ENCODE measurements at places on chromosomes 3 and 15.

DNA sequence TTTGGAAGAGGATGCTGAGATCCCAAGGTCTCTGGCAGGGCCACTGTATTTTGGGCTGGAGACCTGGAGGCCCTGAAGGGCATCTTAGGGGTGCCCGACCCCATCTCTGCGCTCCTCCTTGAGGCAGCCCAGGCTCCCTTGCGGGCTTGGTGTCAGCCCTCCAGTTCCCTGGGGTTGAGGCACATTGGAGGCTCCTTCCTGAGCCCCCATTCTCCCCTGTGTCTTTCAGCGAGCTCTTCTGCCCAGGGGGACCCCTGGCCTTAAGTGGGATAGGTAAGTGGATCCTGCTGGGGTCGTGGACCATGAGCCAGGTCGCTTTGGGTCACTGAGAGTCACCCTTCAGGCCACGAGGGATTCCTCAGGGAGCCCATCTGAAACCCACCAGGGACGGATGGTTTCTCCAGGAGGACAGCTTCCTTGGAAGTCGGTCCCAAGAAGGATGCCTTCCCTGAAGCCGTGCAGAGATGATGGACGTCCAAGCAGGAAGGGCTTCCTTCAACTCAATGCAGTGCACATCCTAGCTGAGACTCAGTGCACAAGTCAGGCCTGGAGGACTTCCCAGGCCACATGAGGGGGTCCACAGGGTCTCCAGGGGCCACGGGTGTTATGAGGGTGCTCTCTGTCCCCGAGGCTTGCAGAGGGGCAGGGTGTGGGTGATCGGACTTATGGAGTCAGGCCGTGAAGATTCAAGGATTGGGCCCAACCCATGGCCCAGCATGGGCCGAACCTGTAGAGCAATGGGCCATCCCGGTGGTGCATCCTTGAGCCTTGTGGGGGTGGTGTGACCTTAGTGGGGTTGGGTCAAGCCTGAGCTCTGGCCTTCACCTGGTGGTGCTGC is 224.3 kb downstream of the SNRPN start:
- DNase-seq, result no peak

- DNase-seq, result no peak
Observed at GRCh38 chr3:39460677-39461076, 6.8 kb upstream of the MOBP start.

DNA sequence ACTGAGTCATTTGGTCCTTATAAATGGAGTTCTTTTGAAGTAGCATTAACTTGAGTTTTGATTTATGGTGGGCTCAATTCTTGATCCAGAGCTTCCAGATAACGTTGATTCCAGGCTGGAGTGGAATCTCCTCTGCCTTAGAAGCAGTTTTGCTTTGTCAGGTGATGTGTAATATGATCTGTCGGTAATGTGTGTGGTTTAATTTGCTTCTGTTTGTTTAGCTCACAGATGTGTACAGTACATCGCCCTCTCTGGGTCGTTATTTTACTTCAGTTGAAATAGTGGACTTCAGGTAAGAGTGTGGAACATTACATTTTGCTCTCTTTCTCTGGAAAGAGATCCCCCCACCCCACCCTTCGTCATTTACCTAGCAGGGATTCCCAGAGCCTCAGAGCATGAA is 23.1 kb downstream of the C3orf52 start:
- no peak for DNase-seq

GRCh38 chr3:21562243-21562642 is 188.8 kb downstream of the ZNF385D start:
- no peak for DNase-seq

GRCh38 chr3:195757827-195758226 is 37.0 kb downstream of the MUC20 start:
- DNase-seq, result no peak

- no peak for DNase-seq
Observed at GRCh38 chr3:29430558-29430971, 149.7 kb downstream of the RBMS3 start.

DNA sequence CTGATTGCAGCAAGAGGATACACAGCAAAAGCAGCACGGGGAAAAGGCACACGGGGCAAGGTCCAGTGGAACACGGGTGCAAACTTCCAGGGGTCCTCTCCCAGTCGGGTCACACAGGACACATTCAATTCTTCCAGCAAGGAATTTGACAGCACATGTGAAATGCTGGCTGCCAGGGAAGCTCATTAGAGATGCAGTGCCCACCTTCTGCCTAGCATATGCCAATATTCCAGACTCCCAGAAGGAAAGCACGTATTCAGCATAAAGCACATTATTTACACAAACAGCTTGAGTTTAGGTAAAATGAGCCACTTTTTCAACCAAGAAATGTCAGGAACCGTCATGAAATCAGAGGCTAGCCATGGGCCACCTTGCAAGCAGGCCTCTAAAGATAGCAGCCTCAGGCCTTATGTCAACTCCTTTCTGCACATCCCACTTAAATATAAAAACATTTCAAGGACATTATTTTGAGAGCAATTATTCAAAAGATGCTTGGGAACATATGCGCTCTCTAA is 19.3 kb downstream of the MYO5C start:
- DNase-seq, result no peak

GRCh38 chr15:29040370-29040751 is 154.6 kb downstream of the APBA2 start:
- no peak for DNase-seq

GRCh38 chr3:158809642-158810041 is 7.8 kb downstream of the MFSD1 start:
- DNase-seq, result no peak

GRCh38 chr15:33074942-33075341 is 119.6 kb downstream of the FMN1 start:
- DNase-seq, result no peak

DNA sequence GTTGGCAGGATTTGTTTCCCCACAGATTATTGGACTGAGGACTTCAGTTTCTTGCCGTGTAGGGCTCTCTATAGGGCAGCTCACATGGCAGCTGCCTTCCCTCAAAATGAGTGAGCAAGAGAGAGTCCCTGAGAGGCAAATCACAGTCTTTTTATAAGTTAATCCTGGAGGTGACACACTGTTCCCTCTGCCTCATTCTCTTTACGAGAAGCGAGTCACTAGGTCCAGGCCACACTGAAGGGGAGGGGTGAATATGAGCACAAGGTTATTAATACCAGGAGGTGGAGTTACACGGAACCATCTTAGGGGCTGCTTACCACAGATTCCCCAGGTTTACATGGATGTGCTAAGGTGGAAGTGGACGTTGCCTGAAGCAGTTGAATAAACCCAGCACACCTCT is 77.0 kb downstream of the LPP start:
- DNase-seq, result no peak

- no peak for DNase-seq
Observed at GRCh38 chr3:163508206-163508605, 1570.1 kb downstream of the SI start.

- DNase-seq, result no peak
Observed at GRCh38 chr3:193507566-193507965, 47.1 kb downstream of the ATP13A4 start.

GRCh38 chr3:149534082-149534481 is 59.6 kb downstream of the TM4SF4 start:
- DNase-seq, result no peak

DNA sequence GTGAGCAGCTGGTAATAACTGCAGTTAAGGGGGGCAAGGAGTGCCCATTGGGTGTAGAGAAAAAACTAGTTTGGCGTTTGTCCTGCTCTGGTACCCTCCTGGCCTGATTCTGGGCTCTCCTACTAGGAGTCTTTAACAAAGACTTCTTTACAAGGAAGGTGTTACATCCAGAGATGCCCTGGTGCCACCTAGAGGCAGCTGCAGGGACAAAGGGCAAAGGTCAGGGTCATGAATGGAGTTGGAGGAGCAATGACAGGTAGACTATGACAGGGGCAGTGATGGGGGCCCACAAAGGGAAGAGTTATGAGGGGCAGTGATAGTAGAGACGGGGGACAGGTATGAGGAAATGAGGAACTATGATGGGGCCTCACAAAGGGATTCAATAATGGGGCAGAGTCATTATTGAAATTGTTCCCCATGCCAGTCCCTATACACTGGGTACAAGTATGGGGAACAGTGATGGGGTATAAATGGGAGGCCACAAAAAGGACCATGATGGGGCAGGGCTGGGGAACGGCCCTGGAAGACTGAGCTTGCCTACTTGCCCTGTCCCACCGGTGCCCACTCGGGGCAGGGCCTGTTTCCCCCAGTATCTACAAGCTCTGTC is 7.9 kb downstream of the CCDC71 start:
- DNase-seq, result no peak

- no peak for DNase-seq
Observed at GRCh38 chr3:51336261-51336660, 48.8 kb upstream of the MANF start.

DNA sequence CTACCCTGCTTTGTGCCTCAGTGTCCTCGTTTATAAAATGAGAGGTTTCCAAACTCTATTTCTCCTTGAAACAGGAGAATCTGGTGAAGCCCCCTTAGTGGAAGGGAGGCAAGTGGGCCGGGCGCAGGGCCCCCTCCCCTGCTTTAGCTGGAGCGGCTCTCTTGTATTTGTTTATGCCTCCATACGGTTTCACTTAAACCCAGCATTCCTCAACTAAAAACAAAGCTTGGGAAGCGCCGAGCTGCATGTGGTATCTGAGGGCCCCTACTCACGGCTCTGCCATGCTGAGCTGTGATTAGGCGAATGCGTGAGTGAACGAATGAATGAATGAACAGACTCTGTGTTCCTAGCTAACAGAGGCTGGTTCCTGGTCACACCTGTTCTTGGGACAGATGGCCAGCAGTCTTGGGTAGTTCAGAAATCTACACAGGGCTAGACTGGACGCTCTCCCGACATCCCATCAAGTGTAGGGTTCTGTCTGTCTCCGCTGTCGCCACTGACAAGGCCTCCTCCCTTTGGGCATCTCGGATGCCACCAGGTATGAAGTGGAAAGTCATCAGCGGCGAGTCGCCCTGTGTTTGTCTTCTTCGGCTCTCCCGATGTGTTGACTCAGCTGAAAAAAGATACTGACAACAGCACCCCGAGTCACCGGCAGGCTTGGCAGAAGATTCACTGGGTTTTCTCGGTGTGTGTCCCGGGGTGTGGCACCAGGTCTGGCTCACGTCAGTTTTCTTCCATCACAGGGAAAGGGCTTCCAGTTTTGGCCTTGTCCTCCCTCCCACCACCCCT is 42.4 kb upstream of the VPS8 start:
- no peak for DNase-seq

DNA sequence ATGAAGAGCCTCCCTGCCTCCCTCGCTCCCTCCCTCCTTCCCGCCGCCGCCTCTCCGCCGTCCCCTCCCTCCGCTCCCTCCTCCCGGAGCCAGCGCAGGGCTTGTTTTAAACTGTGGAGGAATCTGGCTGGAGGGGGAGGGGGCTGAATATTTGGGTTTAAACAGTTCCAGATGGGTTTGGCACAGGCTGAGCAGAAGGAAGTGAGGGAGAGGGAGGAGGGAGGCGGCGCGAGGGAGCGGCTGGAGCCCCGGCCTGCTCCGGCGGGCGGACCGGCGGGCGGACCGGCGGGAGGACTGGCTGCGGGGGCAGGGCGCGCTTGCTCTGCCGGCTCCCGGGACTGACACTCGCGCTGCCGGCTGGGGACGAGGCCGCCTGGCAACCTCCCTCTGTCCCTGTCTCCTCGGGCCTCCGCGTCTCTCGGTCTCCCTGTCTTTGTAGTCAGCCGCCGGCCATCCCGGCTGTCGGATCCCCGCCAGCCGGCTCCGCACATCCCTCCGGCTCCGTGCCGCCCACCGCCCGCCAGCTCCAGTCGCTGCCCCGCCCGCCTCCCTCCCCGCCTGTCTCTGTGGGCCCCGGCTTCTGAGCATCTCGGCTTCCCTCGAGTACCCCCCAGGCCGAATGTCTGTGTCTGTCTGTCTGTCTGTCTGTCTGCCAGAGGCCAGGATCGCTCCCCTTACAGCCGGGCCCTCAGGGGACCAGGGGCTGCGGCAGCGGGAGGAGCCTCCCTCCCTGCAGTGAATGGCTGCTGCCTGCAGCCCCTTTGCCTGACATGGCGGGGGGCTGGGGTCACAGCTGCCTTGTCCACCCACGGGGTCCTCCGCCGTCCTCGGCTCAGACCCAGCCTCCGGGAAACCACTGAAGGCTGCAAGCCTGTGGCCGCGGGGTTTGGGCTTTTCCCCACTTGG is 7.6 kb downstream of the EPHB3 start:
- no peak for DNase-seq

DNA sequence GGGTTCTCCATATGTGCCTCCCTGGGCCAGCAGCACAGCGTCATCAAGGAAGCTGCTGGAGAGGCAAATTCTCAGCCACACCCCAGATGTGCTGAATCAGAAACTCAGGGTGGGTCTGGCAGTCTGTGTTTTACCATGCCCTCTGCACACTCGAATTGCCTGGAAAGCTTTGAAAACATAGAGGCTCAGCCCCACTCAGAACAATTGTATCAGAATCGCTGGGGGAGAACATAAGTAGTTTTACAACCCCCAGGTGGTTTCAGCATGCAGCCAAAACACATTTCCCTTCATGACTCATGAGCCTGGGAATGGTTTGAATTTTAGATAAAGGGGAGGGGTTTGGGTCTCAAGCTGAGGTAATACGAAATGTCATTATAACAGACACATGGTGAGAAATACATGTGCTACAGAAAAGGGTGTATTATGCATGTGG is 9.6 kb downstream of the TGM4 start:
- DNase-seq, result no peak

DNA sequence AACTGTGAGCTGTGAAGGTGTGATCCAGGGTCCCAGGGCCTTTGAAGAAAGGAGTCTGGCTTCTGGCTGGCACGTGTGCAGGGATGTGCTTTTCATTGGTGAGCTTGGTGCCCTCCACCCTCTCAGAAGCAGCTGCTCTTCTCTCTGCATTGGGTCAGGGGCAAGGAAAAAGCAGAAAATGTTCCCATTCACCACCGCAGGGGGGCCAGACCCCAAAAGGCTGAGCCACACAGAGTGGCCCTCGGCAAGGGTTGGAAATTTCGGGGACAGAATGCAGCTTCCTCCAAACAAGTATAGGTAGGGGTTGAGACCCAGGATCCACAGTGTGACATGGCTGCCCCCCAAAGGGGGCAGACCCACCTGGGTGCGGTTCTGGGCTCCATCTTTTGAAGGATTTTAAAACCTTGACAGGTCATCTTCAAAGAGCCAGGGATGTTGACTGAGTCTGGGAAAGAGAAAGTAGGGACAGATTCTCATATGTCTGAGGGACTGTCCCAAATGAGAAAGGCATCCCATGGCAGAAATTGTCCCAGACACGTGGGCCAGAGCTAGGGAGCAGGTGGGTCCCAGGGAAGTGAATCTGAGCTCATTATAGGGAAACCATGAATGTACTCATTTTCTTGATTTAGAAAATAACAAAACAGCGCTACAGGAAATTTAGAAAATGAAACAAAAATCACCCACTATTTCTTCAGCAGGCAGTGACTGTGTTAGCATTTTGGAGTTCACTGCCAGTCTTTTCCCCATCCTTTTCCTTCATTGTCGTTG is 2.7 kb downstream of the CSK start:
- no peak for DNase-seq
